ENCODE measurements at places on chromosomes 13 and 19. TPM values are rescaled to one million over a fixed set of nuclear protein-coding genes. Genes with fewer than 3 reads are reported as not detected.

DNA sequence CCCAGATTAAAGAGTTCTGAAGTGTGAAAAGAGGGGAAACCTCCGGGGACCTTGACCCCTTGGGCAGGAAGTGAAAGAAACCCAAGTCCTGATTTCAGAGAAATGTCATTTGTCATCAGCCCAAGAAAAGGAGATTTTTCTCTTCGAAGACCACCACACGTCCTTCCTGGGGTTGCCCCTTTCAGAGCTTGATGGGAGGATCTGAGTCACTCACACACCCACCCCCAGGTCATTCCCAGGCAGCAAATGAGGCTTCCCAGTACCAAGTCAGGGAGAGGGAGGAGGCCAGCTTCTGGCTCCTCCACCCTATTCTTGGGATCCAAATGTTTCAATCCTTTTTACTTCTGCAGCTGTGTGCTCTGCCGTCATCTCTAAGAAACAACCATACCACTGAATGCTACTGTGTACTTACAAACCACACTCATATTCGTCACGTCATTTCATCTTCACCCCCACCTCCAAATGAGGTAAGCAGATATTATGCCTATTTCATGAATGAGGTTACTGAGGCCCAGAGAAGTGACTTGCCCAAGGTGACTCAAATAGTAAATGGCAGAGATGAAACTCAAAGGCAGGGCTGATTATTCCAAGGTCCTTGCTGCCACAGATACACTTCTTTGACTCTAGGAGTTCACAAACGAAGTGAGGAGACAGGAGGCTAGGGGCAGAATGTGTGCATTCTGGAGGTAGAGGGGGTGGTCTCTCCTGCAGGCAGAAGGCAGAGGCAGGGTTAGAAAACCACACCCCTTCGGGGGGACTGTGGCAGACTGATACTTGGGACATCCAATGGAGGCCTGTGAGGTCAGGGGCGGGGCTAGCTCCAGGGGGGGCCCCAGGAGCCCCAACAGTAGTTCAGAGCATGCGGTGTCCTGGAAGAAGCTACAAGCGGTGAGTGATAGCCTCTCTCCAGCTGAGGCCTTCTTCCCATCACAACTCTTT lies 5.0 kb upstream of the KMT2B start:
- no peaks in the 10 kb centered on the region for H3K27me3 ChIP-seq
- H3K27ac ChIP-seq, result no peak overlapping the region
- H3K4me3 ChIP-seq, result no peak overlapping the region
- no peaks in the 10 kb centered on the region for H3K36me3 ChIP-seq

- DNase-seq, result no peak
- H3K27me3 ChIP-seq, result no peaks in the 10 kb centered on the region
- no peak overlapping the region for H3K4me3 ChIP-seq
These were observed 3.9 kb upstream of the SCN1B start for GRCh38 chr19:35026418-35026817.

- no peak for DNase-seq
- no peaks in the 10 kb centered on the region for H3K27me3 ChIP-seq
- peaks cover 4% of the 10 kb centered on the region for H3K36me3 ChIP-seq
- peaks cover 5% of the 10 kb centered on the region for H3K4me1 ChIP-seq
- H3K4me3 ChIP-seq, result no peak overlapping the region
- H3K27ac ChIP-seq, result no peak overlapping the region
These were observed 100.5 kb downstream of the EPSTI1 start for GRCh38 chr13:42891591-42891990.

- H3K36me3 ChIP-seq, result peaks cover 29% of the 10 kb centered on the region
- no peak overlapping the region for H3K27ac ChIP-seq
- peaks cover 11% of the 10 kb centered on the region for H3K4me1 ChIP-seq
- DNase-seq, result no peak
- H3K4me3 ChIP-seq, result no peak overlapping the region
These were observed 4.7 kb downstream of the VRK3 start for GRCh38 chr19:50020481-50020880.

DNA sequence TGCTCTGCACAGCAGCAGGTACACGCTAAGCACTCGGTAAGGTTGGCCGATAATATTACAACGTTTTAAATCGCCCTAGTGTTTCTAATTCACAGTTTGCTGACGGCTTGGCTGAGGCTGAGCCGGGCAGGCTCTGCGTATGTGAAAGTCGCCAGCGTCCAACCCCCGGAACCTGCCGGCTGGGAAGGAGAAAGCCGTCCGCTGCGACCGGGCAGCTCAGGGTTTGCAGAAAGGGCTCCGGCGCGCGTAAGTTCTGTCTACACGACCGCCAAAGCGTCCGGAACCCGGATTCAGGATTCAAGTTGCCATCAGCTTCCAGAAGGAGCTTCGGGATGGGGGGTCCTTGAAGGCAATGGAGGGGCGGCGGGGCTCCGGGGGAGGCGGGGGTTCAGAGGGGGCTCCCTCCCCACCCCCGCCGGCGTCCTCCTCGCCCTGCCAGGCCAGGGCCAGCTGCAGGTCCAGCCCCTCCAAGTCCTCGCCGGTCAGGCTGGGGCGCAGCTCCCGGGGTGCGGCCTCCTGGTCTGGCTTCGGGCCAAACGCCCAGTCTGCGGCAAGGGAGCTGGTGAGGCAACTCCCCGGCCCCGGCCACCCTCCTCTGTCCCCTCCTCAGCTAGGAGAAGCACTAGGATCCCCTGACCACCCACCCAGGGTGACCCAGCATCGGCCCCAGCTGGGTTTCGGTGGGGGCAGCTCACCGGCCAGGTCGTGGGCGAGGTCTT lies 575 bp downstream of the SMIM44 start:
- H3K4me1 ChIP-seq, result no peaks in the 10 kb centered on the region
- DNase-seq, result peak; percentile 81
- H3K36me3 ChIP-seq, result no peaks in the 10 kb centered on the region
- H3K27me3 ChIP-seq, result peaks cover 13% of the 10 kb centered on the region
- H3K27ac ChIP-seq, result no peak overlapping the region

DNA sequence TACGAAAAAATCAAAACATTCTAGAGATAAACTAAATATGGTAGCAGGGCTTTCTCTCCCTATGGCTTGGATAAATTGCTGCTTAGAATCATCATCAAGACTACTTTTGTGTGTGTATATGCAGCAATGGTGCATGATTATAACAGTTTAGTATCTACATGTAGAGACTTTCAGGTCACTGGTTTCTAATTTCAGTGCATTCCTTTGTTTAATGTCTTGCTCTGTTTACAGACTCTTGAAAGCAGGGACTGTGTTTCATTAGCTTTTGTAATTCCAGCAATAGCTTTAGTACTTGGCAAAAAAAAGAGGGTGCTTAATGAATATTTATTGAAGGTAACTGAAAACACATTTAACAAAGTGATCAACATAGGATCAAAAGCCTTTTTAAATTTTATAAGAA lies 420.7 kb downstream of the PCDH9 start:
- H3K4me3 ChIP-seq, result no peak overlapping the region
- no peak for DNase-seq
- H3K27me3 ChIP-seq, result no peaks in the 10 kb centered on the region
- peaks cover 3% of the 10 kb centered on the region for H3K4me1 ChIP-seq
- no peak overlapping the region for H3K27ac ChIP-seq
- no peaks in the 10 kb centered on the region for H3K36me3 ChIP-seq

DNA sequence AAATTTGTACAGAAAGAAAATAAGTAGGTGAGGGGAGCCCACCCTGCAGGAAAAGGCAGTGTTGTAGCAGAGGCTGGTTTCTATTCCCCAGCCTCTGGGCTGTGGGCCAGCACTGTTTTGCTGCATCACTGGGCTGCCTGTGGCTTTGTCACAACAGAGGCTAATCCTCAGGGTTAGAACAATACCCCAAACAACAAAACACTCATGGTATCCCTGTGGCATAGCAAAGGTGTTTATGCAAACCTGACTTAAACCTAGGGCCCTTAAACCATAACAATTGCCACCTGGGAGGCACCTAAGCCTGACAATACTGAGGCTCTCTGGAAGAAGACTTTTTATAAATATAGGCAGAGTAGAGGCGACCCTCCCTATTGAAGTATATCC lies 314.7 kb downstream of the OLFM4 start:
- no peak overlapping the region for H3K27ac ChIP-seq
- no peak overlapping the region for H3K4me3 ChIP-seq
- no peaks in the 10 kb centered on the region for H3K4me1 ChIP-seq
- no peaks in the 10 kb centered on the region for H3K27me3 ChIP-seq
- H3K36me3 ChIP-seq, result no peaks in the 10 kb centered on the region
- no peak for DNase-seq

DNA sequence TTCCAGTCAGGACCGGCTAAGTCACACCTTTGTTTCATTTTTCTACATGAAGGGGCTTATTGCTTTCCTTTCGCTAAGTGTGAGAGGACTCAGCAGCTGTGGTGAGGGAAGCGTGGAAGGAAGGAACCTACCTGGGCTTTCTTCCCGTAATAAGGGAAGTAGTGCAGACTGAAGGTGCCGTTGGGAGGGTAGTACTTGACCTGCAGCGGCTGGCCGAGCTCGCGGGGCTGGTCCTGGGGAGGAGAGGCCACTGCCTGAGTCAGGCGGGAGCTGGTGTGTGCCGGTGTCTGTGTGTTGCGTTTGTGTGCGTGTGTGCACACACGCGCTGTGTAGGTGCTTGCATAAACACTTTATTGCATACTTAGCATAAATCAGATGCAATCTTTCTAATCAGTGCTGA lies 7.7 kb downstream of the ATP4B start:
- peak; percentile 80 for DNase-seq
- H3K36me3 ChIP-seq, result no peaks in the 10 kb centered on the region
- no peak overlapping the region for H3K27ac ChIP-seq
- H3K27me3 ChIP-seq, result no peaks in the 10 kb centered on the region
- peak overlapping the region; percentile 5 for H3K4me3 ChIP-seq

- H3K4me3 ChIP-seq, result peak within 1 kb of the TSS; percentile 50
- no peaks in the 10 kb centered on the region for H3K36me3 ChIP-seq
- H3K4me1 ChIP-seq, result peaks cover 34% of the 10 kb centered on the region
- no peak for DNase-seq
These were observed at the start of gene GJB2 for GRCh38 chr13:20192836-20193161. TSS of gene GJB2 (minus strand) at chr13:20192938. CDS start at chr13:20189581, 3,357 bp downstream.

DNA sequence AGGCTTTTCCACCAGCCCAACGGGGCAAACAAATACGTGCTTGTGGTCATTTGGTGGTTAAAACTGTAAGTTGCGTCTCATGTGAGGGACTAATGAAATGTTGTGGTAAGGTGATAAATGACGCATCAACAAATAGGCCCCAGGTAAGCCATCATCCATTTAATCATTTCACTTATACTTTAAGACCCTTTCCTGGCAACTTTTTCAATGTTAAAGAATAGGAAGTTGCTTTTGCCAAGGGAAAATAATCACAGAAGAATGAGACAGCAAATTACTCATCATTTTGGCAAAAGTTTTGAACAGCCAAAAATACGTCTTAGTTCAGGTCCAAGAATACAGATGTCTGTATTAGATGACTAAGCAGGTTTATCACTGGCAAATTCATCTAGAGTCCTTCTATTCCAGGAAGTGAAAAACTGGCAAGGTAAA lies 660.4 kb downstream of the SLITRK1 start:
- H3K4me3 ChIP-seq, result no peak overlapping the region
- H3K27ac ChIP-seq, result no peak overlapping the region
- no peak for DNase-seq
- no peaks in the 10 kb centered on the region for H3K4me1 ChIP-seq

- H3K4me1 ChIP-seq, result peaks cover 7% of the 10 kb centered on the region
- DNase-seq, result peak; percentile 79
- no peaks in the 10 kb centered on the region for H3K27me3 ChIP-seq
- H3K36me3 ChIP-seq, result no peaks in the 10 kb centered on the region
- no peak within 1 kb of the TSS for H3K4me3 ChIP-seq
These were observed at the start of gene GPR12 for GRCh38 chr13:26759907-26760831. TSS of gene GPR12 (minus strand) at chr13:26760786. CDS start at chr13:26759827, 959 bp downstream.

DNA sequence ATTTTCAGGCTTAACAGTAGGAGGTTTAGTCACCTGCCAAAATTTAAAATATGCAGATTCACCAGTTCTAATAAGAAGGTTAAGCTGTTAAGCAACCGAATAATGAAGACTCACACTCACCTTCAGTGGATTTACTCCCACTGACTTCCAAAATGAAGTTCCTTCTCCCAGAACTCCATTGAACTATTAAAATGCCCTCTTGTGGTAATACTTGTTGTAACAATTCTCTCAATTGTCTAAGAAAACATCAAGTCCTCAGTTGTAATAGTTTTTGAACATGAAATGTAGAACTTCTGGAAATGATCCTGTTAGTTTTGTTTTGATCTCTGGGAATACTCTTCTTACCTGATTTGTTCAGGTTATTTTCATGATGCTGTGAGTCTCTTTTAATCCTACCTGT lies 522.0 kb upstream of the ATXN8OS start:
- no peak overlapping the region for H3K4me3 ChIP-seq
- no peaks in the 10 kb centered on the region for H3K27me3 ChIP-seq
- no peak for DNase-seq

DNA sequence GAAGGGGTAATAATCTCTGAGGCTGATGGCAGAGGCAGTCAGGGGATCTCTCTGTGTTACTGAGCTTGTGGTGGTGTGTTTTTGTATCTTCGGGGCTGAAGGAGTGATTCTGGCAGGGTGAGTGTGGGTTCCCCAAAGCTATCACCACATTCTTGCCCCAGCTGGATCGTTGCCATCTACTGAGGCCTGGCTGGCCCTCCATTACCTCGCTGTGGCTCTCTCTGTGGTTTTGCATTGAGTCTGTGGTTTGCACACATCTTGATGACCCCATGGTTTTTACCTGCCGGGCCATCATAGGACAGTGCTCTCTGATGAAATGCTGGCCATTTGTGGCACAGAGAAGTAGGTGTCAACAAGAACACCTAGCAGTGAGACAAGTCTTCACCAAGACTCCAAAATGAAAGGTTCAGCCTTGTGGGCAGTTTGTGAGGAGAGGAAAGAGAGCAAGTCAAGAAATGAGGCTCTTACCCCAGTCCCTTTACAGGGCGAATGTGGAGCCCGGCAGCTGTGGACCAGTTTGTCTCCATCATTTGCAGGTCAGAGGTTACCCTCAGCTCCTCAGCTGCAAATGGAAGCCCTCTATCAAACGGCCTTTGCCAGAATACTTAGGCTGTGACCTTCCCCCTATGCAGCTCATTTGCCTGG lies 69.0 kb upstream of the NPAS1 start:
- H3K4me3 ChIP-seq, result no peak overlapping the region
- H3K27ac ChIP-seq, result no peak overlapping the region
- peaks cover 34% of the 10 kb centered on the region for H3K4me1 ChIP-seq
- no peak for DNase-seq

- peak; percentile 55 for DNase-seq
- H3K36me3 ChIP-seq, result peaks cover 32% of the 10 kb centered on the region
- no peak within 1 kb of the TSS for H3K27ac ChIP-seq
- H3K4me1 ChIP-seq, result no peaks in the 10 kb centered on the region
These were observed at the start of gene LGALS4 for GRCh38 chr19:38812841-38813320. TSS of gene LGALS4 (minus strand) at chr19:38812945. CDS start at chr19:38812886, 59 bp downstream.

DNA sequence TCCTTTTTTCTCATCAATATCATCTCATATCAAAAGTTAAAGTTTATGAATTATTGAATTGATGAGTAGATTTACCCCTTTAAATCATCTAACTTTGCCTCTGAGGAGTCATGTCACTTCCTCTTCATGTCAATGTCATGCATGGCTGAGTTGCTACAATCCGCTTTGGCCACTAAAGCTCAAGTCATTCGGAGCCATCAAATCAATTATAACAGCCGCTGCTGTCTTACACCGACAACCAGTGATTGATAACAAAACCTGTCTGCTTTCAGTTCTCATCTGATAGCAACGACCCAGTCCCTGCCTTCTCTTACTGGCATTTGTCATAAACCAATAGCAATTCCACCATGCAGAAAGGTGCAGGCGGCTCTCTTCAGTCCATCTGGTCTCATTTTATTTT lies 429.3 kb downstream of the DIAPH3 start:
- no peak overlapping the region for H3K27ac ChIP-seq
- no peaks in the 10 kb centered on the region for H3K4me1 ChIP-seq
- H3K4me3 ChIP-seq, result no peak overlapping the region
- no peaks in the 10 kb centered on the region for H3K27me3 ChIP-seq
- no peaks in the 10 kb centered on the region for H3K36me3 ChIP-seq
- DNase-seq, result no peak

ZIM2 gene
- total RNA-seq, result not detected

ABHD13 gene
- 21.6 TPM for total RNA-seq

PRR19 gene
- total RNA-seq, result 1.4 TPM

ZNF547 gene
- total RNA-seq, result 3.2 TPM

ZNF699 gene
- total RNA-seq, result 14.9 TPM

COX6B2 gene
- not detected for total RNA-seq

NUP62 gene
- total RNA-seq, result 44.4 TPM

CATSPERD gene
- not detected for total RNA-seq
